ENCODE measurements at places on chromosomes 7 and 10. TPM values are rescaled to one million over a fixed set of nuclear protein-coding genes. Genes with fewer than 3 reads are reported as not detected.

The ZNF862 gene
- total RNA-seq = 2.7 TPM

The STK31 gene
- 0.08 TPM for total RNA-seq

The HMX3 gene
- total RNA-seq = 0.12 TPM

The INMT gene
- total RNA-seq = 0.08 TPM

The CDC14C gene
- total RNA-seq = 0.15 TPM

The ARMH3 gene
- total RNA-seq = 24.1 TPM

The OR2AE1 gene
- total RNA-seq = 0.32 TPM

The HGF gene
- total RNA-seq = 0.16 TPM

The RASSF4 gene
- total RNA-seq = 22.0 TPM

DNA sequence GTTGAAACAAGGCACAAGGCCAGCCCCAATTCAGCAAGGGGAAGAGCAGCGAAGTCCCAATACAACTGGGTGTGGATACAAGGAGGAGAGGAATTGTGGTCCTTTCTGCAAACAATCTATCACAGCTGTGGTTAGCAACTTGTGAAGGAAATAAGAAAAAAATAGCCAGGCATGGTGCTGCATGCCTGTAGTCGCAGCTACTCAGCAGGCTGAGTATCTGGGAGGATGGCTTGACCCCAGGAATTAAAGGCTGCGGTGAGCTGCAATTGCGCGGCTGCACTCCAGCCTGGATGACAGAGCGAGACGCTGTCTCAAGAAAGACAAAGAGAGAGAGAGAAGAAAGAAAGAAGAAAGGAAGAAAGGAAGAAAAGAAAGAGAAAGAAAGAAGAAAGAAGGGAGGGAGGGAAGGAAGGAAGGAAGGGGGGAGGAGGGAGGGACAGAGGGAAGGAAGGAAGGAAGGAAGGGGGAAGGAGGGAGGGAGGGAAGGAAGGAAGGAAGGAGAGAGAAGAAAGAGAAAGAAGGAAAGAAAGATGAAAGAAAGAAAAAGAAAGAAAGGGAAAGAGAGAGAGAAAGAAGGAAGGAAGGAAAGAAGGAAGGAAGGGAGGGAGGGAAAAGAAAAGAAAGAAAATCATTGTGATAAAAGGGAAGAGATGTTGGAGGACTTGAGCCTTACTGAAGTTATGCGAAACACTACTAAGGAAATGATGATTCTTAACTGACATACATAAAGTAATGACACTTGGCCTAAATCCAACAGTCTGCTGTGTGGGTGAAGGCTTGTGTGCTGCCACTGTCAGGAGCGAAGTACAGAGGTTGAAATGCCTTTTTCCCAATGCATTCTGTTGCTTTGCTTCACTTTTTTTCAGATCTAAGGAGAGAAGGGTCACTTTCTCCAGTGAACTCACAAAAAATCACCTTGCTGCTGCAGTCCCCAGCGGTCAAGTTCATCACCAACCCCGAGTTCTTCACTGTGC is 117.0 kb upstream of the STK17A start:
- no peaks in the 10 kb centered on the region for H3K36me3 ChIP-seq
- H3K27me3 ChIP-seq = peaks cover 25% of the 10 kb centered on the region
- H3K4me3 ChIP-seq = no peak overlapping the region
- no peak for DNase-seq
- H3K4me1 ChIP-seq = no peaks in the 10 kb centered on the region

DNA sequence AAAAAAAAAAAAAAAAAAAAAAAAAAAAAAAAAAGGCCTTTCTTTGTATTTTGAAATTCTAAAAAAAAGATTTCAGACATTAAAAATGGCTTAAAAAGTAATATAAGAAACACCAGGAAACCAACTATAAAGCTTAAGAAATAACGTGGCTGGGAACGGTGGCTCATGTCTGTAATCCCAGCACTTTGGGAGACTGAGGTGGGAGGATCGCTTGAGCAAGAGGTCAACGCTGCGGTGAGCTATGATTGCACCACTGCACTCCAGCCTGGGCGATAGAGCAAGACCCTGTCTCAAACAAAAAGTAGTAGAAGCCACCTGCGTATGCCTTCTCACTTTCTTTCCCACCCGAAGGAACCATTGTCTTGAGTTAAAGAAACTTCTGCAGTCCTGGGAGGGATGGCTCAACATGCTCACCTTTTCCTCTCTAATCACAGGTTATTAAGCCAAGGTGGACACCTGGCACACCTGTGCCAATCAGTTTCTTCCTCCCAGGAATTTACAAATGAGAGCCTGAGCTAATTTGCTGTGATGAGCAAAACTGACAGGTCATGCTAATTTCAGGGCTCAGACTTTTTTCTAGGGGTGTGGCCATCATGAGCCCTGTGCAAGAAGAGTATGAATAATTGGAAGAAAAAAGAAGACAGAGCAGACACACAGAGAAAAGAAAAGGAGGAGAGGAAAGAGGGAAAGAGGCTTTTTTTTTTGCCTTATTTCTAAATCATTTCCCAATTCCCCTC is 72.0 kb upstream of the PARD3 start:
- no peaks in the 10 kb centered on the region for H3K36me3 ChIP-seq
- H3K4me1 ChIP-seq = peaks cover 8% of the 10 kb centered on the region
- no peak for DNase-seq
- H3K27ac ChIP-seq = no peak overlapping the region
- no peak overlapping the region for H3K4me3 ChIP-seq

DNA sequence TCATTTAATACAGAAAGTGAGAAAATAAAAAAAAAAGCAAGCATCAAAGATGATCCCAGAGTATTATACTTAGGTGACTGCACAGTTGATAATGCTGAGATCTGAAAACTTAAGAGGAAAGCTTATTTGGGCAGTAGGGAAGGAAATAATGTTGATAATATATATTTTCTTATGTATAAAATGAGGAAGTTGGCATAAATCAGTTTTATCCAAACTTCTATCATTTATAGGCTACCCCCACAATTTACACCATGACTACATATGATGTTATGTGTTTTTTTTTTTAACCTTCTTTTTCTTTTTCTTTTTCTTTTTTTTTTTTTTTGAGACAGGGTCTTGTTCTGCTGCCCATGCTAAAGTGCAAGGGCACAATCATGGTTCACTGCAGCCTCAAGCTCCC is 108.2 kb upstream of the PLXDC2 start:
- no peaks in the 10 kb centered on the region for H3K36me3 ChIP-seq
- DNase-seq = no peak
- H3K4me1 ChIP-seq = no peaks in the 10 kb centered on the region
- no peak overlapping the region for H3K27ac ChIP-seq

DNA sequence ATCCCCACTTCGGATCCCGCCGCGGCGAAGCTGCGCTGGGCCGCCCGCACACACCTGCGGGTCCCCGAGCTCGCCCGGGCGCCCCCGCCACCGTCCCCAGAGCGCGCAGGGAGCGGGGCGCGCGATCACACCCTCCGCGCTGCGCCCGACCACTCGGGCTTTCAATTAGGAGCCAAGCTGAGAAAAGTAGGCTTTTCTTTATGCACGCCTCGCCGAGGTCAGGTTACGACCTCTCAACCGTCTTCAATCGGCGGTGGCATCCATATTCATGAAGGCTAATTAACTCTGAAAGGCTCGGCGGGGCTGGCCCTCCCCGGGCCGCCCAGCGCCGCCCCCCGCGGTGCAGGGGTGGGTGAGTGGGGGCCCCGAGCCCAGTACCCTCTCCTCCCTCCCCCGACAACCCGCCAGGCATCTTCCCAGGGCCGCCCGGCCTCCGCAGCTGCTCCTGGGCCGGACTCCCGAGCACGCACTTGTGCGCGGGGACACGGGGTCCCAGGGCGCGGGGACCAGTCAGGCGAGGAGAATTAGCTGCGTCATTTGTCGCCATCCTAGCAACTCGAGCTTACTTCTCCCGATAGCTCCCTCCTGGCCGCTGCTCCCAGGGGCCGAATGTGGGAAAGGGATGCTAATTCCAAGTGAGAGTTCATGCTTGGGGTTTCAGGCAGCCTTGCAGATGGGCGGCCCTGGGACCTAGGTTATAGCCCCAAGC is 155.5 kb upstream of the LYZL2 start:
- H3K27me3 ChIP-seq = no peaks in the 10 kb centered on the region
- peak overlapping the region; percentile 69 for H3K27ac ChIP-seq
- DNase-seq = peak; percentile 91
- peaks cover 20% of the 10 kb centered on the region for H3K4me1 ChIP-seq
- H3K4me3 ChIP-seq = peak overlapping the region; percentile 64
- H3K36me3 ChIP-seq = no peaks in the 10 kb centered on the region

DNA sequence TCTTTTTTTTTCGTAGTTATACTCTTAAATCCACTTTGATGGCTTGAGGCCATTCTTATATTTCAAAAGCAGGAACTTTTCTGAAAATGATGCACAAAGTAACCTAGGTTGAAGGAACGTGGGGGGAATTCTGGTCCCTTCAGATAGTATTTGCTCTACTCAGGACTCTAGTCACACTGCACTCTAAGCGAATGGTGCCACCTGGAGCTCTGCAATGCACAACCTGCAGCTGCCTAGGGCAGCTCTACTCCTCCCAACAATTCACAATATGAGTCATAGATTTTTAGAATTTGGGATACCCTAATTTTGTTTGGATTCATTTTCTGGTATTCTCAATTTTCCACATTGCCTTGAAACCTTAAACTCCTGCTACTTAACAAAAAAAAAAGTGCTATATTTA is 17.3 kb downstream of the SYPL1 start:
- no peaks in the 10 kb centered on the region for H3K27me3 ChIP-seq
- no peak overlapping the region for H3K27ac ChIP-seq
- no peaks in the 10 kb centered on the region for H3K4me1 ChIP-seq
- no peak overlapping the region for H3K4me3 ChIP-seq

- peaks cover 31% of the 10 kb centered on the region for H3K4me1 ChIP-seq
- peaks cover 12% of the 10 kb centered on the region for H3K36me3 ChIP-seq
- no peak overlapping the region for H3K4me3 ChIP-seq
- DNase-seq = no peak
Observed at GRCh38 chr7:115005953-115006352, 84.1 kb downstream of the MDFIC start.

- H3K27ac ChIP-seq = no peak overlapping the region
- H3K4me1 ChIP-seq = peaks cover 25% of the 10 kb centered on the region
- no peaks in the 10 kb centered on the region for H3K27me3 ChIP-seq
- H3K4me3 ChIP-seq = no peak overlapping the region
- H3K36me3 ChIP-seq = no peaks in the 10 kb centered on the region
- DNase-seq = peak; percentile 65
Observed at GRCh38 chr10:52701647-52702046, 70.9 kb downstream of the MBL2 start.

- DNase-seq = peak; percentile 26
- no peak overlapping the region for H3K4me3 ChIP-seq
- no peaks in the 10 kb centered on the region for H3K27me3 ChIP-seq
- no peak overlapping the region for H3K27ac ChIP-seq
- no peaks in the 10 kb centered on the region for H3K4me1 ChIP-seq
Observed at GRCh38 chr7:104548861-104549260, 220.5 kb downstream of the LHFPL3 start.

- H3K27me3 ChIP-seq = no peaks in the 10 kb centered on the region
- no peak overlapping the region for H3K4me3 ChIP-seq
- H3K4me1 ChIP-seq = peaks cover 4% of the 10 kb centered on the region
Observed at GRCh38 chr7:105644937-105645336, 63.6 kb upstream of the EFCAB10 start.

DNA sequence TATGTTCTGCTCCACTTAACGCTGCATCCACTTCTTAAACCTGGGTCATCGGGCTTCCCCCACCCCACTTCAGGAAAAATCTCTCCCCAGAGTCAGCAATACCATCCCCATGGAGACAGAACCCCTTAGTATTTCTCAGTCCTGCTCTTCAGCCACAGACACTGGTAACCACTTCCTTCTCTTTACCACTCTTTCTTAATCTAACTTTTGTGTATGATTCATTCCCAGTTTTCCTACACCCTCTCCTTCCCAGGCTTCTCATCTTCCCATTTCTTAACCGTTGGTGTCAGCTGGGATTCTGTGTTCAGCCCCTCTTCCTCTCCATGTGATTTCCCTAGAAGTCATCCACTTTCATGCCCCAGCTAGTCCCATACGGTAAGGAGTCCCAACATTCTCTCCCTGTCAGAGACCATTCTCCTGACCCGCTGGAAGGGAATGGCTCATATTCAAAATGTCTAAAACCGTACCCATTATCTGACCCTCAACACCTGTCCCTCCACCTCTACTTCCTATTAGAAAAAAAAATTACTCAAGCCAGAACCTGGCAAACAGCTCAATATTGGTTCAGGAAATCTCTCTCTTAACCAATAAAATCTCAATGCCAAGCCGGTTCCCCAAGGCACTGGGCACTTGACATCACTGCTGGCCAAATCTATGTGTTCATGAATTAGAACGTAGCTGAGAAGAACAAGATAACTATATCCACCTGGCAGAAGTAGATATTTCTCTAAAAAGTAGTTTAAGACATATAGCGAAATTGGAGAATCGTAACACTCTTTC is 89.4 kb downstream of the DGKI start:
- DNase-seq = no peak
- no peak overlapping the region for H3K27ac ChIP-seq
- peaks cover 16% of the 10 kb centered on the region for H3K27me3 ChIP-seq
- no peaks in the 10 kb centered on the region for H3K36me3 ChIP-seq

- no peaks in the 10 kb centered on the region for H3K4me1 ChIP-seq
- no peak overlapping the region for H3K27ac ChIP-seq
- no peak overlapping the region for H3K4me3 ChIP-seq
Observed at GRCh38 chr10:82148764-82149163, 273.8 kb downstream of the NRG3 start.

GRCh38 chr10:72097448-72098300 is 9.3 kb upstream of the SPOCK2 start:
- H3K4me1 ChIP-seq = peaks cover 11% of the 10 kb centered on the region
- peaks cover 6% of the 10 kb centered on the region for H3K36me3 ChIP-seq
- DNase-seq = no peak
- no peaks in the 10 kb centered on the region for H3K27me3 ChIP-seq
- no peak overlapping the region for H3K4me3 ChIP-seq
- H3K27ac ChIP-seq = no peak overlapping the region

DNA sequence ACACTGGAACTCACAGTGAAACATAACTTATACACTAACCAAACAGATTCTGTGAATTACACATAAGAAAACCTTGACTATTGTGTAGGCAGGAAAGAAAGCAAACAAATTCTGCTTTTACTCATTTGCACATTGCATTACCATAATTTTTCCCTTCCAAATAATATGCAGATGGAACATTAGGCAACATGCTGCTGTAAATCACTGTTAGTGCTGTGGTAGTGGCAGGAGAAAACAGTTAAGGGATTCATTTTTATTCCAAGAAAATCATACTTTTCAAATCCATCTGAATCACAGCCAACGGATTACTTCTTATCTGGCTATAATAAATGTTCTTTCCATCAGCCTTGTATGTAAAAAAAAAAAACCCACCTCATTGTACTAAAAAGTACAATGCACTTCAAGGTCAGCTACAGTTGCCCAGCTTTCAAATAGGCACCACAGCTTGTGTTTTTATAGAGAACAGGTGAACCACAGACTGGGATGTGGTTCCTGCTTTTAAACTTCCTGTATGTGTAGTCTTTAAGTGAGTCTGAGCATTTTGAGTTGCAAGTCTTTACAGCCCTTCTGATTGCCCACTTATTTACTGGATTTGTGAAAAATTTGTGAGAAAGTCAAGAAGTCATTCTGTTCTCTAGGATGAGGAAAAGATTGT is 590.0 kb upstream of the SEMA3D start:
- H3K4me3 ChIP-seq = no peak overlapping the region
- no peaks in the 10 kb centered on the region for H3K27me3 ChIP-seq
- no peak overlapping the region for H3K27ac ChIP-seq
- no peaks in the 10 kb centered on the region for H3K36me3 ChIP-seq
- no peaks in the 10 kb centered on the region for H3K4me1 ChIP-seq
- no peak for DNase-seq

- H3K27me3 ChIP-seq = no peaks in the 10 kb centered on the region
- H3K36me3 ChIP-seq = peaks cover 15% of the 10 kb centered on the region
- H3K4me3 ChIP-seq = no peak overlapping the region
- H3K4me1 ChIP-seq = no peaks in the 10 kb centered on the region
Observed at GRCh38 chr7:140746751-140747150, 50.2 kb downstream of the NDUFB2 start.

GRCh38 chr10:69375307-69376151 is 41.2 kb downstream of the TACR2 start:
- no peak overlapping the region for H3K27ac ChIP-seq
- DNase-seq = no peak
- H3K4me1 ChIP-seq = no peaks in the 10 kb centered on the region

Data from SJCRH30 (cell line).